ENCODE measurements at places on chromosomes 2 and 18.

DNA sequence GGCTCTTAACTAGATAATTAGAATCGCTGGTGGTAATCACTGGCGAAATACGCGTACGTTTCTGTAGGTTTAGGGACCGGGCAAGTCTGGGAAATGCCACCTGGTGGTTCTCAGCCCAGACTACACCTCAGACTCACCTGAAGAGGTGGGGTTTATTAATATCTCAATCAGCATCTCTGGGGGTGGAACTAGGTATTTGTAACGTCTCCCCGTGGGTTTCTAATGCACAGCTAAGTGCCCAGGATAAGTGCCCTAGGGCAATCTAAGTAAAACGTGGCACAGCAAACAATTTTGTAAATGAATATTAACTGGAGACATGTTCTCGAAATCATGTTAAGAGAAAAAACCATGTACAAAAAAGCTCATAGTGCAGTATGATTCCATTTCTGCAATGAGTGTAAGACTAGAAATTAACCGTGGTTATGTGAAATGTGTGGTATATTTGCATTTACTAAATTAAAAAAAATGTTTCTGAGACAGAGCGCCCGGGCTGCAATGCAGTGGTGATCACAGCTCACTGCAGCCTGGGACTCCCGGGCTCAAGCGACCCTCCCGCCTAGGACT lies 760 bp upstream of the CNOT11 start:
- peak; percentile 17 for DNase-seq

GRCh38 chr2:176575237-176575744 lies 306.0 kb downstream of the MTX2 start:
- no peak for DNase-seq

GRCh38 chr2:101735166-101735533 lies 37.6 kb downstream of the MAP4K4 start:
- DNase-seq, result no peak

DNA sequence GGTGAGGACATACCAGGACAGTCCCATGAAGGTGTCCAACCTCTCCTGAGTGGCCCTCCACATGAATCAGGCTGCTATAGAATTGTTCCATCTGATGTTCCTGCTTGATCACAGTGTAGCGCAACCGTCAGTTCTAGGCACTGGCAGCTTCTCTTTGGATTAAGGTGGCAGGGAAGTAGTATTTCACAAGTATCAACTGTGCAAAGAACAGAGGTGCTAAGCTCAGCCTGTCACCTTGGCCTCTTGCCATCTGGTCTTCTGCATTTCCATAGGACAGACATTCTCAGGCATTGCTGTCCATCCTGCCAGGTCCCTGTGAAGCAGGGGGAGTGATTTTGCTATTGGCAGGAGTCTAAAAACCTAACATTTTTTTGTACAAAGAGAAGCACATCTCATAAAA lies 182.2 kb upstream of the EPAS1 start:
- DNase-seq, result no peak

GRCh38 chr2:237361194-237362004 lies 52.6 kb downstream of the COL6A3 start:
- no peak for DNase-seq

DNA sequence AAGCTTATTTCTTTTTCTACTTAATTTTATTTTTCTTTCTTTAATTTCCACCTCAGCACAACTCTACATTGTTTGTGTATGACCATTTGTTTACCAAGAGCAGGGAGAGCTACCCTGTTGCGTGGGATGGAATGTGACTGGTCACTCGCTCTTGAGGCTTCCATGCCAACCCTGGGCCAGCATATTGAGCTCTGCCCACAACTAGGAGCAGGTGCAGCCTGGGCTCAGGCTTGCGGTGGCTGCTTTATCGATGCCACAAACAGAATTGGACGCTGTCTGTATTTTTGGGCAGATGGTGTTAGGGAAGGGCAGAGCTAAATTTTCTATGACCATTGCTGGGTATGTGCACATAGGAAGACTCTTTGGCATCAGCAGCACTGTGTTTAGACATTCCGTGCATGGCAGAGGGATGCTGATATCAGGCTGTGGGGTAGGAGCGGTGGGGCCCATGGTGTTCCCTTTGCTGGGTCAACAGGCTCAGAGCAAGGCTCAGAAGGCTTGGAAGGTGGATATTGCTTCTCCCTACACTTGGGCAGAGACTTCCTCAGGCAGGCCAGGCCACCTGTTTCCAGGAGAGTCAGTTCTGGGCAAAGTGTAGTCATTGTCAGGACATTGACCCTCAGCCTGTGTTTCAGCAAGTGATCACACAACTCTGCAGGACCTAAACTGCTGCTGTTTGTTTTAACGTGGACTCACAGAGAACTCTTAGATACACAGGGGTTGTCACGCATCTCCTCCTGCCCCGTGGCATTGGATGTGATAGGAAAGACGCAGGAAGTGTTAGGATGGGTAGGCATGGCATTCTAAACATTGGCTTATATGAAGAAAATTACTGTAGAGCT lies 40.2 kb downstream of the TMEM182 start:
- no peak for DNase-seq

All from activated CD4-positive, alpha-beta T cell treated with anti-CD3 and anti-CD28 coated beads, Interleukin-2, amount 10 ng/mL, durations not matched to agents 7 days and 5 days (primary cell).